ENCODE measurements at places on chromosomes 6 and 20. TPM values are rescaled to one million over a fixed set of nuclear protein-coding genes. Genes with fewer than 3 reads are reported as not detected.

DNA sequence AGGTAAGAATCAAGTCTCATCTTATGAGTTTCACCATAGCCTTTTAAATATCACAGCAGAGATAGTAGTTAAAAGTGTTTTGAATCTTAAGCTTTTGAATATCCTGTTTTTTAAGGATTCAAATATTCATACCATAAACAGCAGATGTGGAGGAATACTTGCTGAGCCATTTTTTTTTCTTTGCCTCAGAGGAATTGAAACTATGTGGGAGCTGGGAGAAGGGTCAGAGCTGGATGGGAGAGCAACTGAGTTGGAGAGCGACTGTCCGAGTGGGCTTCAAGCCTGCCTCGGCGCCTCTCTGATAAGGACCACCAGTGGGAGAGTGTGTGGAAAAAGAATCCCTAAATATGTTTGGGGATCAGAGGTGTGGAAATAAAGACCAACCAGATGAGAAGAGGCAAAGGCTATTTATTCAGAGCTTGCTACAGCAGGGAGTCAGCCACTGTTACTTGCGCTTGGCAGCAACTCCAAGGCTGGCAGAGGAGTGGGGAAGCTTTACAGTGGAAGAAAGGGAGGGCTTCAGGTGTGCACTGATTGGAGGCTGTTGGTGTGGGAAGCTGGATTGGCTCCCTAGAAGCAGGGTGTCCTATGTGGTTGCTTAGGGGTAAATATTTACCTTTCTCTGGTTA is 34.3 kb upstream of the MCUR1 start:
- peak; percentile 10 for DNase-seq

DNA sequence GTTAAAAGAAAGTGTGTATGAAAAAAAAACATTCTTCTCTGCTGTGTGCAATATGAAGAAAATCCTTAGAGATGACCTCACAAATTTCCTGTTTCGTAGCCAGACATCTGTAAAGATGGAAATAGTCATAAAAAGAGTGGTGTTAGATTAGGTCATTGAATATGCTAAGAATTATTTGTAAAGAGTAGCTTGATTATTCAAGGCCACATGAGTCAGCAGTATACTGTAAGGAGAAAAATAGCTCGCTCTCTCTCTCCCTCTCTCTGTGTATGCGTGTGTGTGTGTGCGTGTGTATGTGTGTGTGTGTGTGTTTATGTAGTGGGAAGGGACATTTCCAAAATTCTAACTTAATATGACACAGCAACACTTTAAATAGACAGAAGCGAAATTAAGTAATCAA is 78.8 kb downstream of the PTCHD4 start:
- DNase-seq = no peak

GRCh38 chr6:97460394-97461080 is 177.5 kb upstream of the MMS22L start:
- DNase-seq = no peak

DNA sequence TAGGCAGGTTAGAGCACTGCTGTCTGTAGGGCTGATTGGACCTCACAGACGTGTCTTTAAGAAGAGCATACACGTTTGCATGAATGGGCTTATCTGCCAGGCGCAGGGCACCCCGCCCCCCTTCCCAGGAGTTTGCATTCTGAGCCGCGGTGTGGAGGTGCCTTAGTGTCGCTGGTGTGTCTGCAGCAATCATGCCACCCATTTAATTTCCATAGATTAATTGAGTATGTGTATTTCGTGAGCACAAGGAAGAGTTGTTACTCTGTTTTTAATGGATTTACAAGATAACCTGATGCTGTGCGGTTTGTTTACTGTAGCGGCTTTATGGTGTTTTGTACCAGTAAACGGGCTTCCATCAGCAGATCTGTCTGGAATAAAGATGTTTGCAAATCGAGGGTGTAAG is 107.7 kb downstream of the ZDHHC14 start:
- DNase-seq = no peak

DNA sequence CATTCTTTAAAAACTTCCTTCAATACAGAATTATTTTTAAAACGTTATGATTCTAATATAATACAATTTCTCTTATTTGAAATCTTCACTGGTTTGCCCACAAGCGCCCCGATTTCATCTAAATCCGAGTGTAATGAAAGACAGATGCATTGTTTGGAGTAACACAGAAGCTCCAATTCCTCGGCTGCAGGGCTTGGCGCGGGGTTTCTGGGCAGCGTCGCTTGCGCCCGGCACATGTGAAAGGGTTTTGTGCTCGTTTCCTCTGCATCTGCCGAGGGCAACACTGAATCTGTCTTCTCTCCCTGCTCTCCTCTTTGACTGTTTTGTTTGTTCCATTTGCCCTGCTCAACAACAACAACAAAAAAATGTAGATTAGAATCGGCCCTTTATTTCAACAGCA is 248.6 kb upstream of the QKI start:
- no peak for DNase-seq

Gene ISM1
- total RNA-seq = 2.9 TPM

Gene TRIM15
- total RNA-seq = not detected

GRCh38 chr6:15131651-15132061 is 114.2 kb upstream of the JARID2 start:
- no peak for DNase-seq

Gene FGD2
- 10.1 TPM for total RNA-seq

Gene CRISP3
- total RNA-seq = not detected

DNA sequence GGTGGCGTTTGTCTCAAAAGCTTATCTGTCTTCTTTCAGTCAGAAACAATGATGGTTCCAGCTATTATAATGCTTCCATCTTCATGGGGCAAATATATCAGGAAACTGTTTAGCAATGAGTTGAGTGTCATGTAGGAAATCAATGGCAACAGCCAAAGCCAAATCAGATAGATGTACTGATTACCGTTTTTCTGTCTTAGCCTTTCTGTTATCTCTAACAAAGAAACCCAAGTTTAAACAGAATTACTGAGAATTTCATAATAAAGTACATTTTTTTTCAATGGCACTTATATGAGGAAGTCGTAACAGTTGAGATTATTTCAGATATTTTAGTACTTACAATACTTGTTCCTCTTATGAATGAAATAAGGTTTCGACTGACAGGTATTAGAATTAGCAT is 1.2 kb downstream of the NOX3 start:
- DNase-seq = no peak

- DNase-seq = no peak
Observed at GRCh38 chr6:68144667-68145066, 490.4 kb upstream of the ADGRB3 start.

Gene FAM83C
- total RNA-seq = not detected

- no peak for DNase-seq
Observed at GRCh38 chr20:40657526-40657925, 31.5 kb downstream of the MAFB start.

Gene GGT7
- total RNA-seq = 5.2 TPM

DNA sequence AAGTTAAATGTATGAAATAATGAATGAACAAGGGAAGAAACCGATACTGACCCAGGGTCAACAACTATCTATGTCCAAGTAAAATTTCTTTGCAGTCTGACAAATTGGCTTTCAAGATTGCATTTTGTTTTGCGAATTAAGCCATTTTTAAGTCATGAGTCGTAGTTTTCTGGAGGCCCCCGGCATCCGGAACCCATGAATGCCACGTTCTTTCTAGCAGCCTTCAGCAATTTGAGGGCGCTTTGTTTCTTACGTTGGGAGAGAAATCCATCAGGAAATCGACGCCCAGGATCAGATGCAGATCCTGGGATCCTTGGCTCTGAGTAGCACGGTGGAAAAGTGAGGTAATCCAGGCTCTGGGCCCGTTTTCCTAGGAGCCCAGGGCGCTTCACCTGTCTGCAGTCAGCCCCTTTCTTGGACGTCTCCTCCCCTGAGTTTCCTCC is 309 bp upstream of the ABRACL start:
- DNase-seq = no peak

Gene SMOC2
- total RNA-seq = not detected

GRCh38 chr6:153001767-153002612 is 519 bp downstream of the MTRF1L start:
- DNase-seq = peak; percentile 25

DNA sequence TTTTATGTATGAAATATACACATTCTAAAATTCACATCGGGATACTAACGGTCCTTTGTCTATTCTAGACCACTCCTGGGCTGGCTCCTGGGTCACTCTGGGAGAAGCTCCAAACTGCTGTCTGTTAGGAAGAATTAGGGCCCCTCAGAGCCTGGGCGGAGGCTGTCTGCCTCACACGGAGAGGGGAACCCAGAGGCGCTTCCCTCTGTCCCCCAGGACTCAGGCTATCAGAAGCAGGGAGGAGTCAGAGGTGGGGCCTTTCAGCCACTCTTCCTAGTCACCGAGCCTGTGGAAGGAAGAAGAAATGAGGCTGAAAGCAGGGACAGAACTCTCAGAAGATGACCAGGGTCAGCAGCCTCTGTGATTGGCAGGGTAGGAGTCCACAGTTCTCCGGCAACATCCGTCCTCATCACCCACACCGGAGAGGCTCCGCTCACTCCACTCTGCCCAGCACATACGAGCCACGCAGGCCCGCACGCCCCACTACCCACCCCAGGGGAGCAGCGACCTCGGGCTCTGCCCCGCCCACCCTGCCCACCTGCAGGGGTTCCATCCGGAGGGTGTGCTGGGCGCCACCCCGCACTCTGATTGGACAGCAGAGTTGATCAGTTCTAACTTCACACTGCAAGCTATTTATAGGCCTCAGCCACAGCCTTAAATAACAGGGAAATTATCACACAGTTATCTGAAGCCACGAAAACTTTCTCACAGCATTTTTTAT is 182.1 kb upstream of the AFDN start:
- DNase-seq = no peak

- no peak for DNase-seq
Observed at GRCh38 chr20:46682063-46682821, 7.0 kb downstream of the TP53RK start.

Gene BTBD9
- 9.4 TPM for total RNA-seq

DNA sequence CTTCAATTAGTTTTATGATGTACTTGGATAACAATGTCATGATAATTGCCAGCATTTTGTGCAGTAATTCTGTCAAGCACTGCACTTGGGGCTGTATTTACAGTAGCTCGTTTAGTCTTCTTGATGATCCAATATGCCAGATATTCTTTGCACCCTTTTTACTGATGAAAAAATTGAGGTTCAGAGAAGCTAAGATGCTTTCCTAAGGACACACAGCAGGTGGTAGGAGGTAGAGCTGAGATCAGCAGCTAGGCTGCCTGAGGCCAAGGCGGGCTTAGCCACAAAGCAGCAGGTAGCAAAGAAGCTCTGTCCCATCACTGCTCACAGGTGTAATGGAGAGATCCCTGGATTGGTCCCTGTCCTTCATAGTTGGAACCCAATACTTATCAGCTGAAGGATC is 33.3 kb downstream of the SUMO4 start:
- DNase-seq = no peak

Gene PRPH2
- not detected for total RNA-seq

- no peak for DNase-seq
Observed at GRCh38 chr6:19578481-19578880, 258.7 kb upstream of the ID4 start.

- DNase-seq = no peak
Observed at GRCh38 chr6:13830803-13831202, 16.4 kb upstream of the MCUR1 start.

- no peak for DNase-seq
Observed at GRCh38 chr6:14501240-14501639, 383.7 kb downstream of the CD83 start.

Gene BPIFB2
- not detected for total RNA-seq

Gene C4B
- total RNA-seq = 2.9 TPM

GRCh38 chr6:109486068-109486467 is 3.0 kb upstream of the ZBTB24 start:
- peak; percentile 8 for DNase-seq

Gene OTOR
- total RNA-seq = not detected

Gene POU5F1
- not detected for total RNA-seq

Gene MEI4
- total RNA-seq = not detected

GRCh38 chr6:1611572-1612298 is 2.0 kb downstream of the FOXC1 start:
- peak; percentile 33 for DNase-seq

- DNase-seq = no peak
Observed at GRCh38 chr6:16600026-16600425, 161.2 kb downstream of the ATXN1 start.

Data from activated CD8-positive, alpha-beta T cell treated with anti-CD3 and anti-CD28 coated beads, Interleukin-2, amount 10 ng/mL, durations not matched to agents 7 days and 5 days (primary cell).